ENCODE measurements at places on chromosomes 7 and 10. TPM values are rescaled to one million over a fixed set of nuclear protein-coding genes. Genes with fewer than 3 reads are reported as not detected.

Gene MYH16
- not detected for total RNA-seq

Gene FRMD4A
- total RNA-seq: 68.9 TPM

Gene GSTO2
- 5.9 TPM for total RNA-seq

Gene SAP25
- total RNA-seq: 2.6 TPM

Gene CBX3
- total RNA-seq: 146 TPM

Gene CTNNA3
- total RNA-seq: 2.3 TPM

Gene NME8
- not detected for total RNA-seq

Gene PON1
- total RNA-seq: 1.5 TPM

Gene THSD7A
- total RNA-seq: 28.7 TPM

Gene SLC26A5
- 3.0 TPM for total RNA-seq

Gene OR2A7
- 2.6 TPM for total RNA-seq

Gene TAS2R5
- 1.9 TPM for total RNA-seq

Gene HOXA13
- total RNA-seq: not detected
